Inflammatory macrophage (primary cell): ENCODE measurements at places on chromosomes 1 and 21.

- no peak for DNase-seq
These were observed 2.5 kb downstream of the SDC3 start for GRCh38 chr1:30905916-30906620.

DNA sequence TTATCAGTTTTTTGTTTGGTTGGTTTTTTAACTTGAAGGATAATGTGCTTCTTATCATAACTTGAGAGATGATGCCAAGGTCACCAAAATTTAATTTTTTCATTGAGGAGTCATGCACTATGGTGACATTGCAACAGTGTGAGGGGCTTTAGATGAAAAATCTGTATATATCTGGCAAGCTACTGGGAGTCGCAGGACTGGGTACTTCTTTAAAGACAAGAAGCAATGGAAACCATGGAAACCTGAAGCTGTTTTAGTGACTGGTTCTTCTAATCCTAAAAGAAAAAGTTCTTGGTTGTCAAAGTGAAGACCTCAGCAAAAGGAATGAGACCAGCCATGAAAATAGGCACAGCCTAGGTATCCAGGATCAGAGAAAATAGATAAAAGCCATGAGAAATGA, 31.1 kb downstream of the ZC3H11B start:
- DNase-seq: no peak

DNA sequence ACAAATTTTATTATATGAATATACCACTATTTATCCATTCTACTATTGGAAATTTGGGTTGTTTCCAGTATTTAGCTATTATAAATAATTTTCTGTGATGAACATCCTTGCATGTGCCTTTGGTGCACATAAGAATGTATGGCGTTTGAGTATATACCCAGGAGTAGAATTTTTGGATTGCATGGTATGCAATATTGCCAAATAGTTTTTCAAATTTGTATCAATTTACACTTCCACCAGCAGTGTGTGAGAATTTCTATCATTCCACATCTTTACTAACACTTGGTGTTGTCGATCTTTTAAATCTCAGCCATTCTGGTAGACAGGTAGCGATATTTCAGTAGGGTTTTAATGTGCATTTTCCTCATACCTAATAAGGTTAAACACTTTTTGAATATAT, 9.2 kb upstream of the FNBP1L start:
- DNase-seq: no peak

- DNase-seq: peak; percentile 65
These were observed 577 bp downstream of the IKBKE start for GRCh38 chr1:206470692-206471414.

GRCh38 chr1:53050310-53050709, 11.7 kb upstream of the PODN start:
- DNase-seq: no peak

DNA sequence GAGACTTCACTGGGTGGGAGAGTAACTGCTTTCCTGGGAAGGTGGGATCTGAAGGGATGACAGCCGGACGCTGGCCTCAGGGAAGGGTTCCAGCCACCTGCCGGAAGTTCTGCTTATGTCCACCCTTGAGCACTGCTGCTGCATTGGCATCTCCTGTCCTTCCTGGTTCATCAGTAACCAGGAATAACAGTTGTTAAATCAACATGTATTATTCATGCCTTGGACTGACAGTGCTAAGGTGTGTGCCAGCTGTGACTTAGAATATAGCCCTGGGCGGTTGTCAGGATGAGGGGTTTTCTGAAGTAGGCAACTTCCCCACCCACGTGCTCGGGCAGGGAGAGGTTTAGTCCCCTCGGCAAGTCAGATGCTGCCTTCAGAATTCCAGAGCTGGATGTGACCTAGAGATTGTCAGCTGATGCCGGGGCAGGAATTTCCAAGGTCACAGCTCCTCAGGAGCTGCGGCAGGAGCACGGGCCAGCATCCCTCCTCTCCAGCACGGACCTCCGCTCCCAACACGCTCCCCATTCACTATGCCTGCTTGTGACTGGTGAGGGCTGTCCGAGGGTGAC, 17.9 kb downstream of the CLDN14 start:
- no peak for DNase-seq

DNA sequence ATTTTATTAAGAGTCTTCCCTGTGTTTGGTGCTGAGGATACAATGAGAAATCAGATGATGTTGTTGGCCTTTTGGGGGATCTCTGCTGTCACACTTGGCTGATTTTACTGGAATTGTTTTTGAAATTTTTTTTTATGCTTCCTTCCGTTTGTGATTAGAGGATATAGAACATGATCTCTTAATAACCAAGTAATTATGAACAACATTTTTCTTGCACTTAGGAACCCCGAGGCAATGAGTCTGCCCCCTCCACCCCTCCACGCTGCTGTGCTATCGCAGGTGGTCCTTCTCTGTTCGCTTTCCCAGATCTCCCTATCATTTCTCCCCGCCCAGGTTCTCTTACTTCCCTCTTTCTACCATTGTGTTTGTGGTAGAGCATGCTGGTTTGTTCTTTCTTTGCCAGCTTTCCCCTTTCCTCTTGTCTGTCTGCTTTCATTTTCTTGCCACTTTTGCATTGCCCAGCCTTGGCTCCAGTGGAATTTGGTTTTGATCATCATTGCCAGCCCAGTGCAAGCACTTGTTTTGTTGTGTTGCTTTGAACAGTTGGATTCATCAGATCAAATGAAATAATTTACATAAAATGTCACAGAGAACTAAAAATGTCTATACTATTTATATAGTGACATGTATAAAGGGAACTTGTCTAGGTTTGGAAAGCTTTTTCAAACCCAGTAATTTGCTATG, 73.1 kb upstream of the SCCPDH start:
- DNase-seq: no peak

DNA sequence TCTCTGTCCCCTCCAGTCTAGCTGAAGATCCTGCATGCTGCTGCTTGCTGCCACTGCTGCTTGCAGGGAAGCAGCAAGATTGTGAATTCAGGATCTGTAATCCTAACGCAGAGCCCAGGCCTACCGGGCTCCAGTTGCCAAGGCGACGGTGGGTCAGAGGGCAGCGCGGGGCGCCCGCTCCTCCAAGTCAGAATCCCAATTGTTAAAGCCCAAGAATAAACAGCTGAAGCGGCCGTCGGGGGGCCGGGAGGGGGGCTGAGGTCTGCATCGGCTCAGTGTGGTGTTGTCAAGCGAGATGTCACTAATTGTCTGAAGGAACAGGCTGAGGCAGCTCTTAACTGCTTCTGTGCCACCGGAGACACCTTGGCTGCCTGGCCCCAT, 36.8 kb downstream of the AHDC1 start:
- DNase-seq: no peak

DNA sequence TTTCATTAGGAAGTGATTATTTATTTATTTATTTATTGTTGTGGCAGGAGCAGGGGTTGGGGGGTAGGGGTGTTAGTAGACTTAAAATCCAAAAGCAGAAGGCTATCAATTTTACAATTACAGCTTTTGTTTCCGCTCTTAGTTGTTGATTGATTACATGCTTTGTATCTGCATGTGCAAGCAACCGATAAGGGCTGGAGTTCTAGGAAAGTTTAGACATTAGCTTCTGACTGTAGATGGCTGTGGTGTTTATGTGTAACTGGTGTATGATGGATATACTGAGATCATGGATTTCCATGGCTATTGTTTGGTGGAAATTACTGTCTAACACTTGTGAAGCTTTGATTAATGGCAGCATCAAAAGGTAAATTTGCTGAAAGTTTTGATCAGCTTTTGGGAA, 2.8 kb downstream of the ST6GALNAC5 start:
- no peak for DNase-seq

- DNase-seq: no peak
These were observed 70.7 kb downstream of the RPE65 start for GRCh38 chr1:68379085-68379478.

- DNase-seq: no peak
These were observed 6.5 kb downstream of the AGPAT3 start for GRCh38 chr21:43871487-43871886.

GRCh38 chr1:44297695-44298400, 57.2 kb downstream of the ERI3 start:
- no peak for DNase-seq

DNA sequence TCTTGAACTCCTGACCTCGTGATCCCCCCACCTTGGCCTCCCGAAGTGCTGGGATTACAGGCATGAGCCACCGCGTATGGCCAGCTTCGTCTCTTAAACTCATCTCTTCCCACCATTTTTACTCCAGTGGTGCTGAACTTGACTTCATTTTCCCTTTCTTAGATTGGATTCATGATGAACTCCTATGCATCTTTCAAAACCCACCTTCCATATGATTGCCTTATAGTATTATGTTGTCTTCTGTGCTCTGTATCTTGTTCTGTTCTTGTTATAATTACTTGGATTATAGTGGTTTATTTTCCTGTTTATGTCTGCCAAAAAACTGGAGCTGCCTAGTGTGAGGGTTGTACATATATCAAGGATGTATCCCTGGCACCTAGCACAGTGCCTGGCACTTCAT, 110.8 kb upstream of the GADD45A start:
- DNase-seq: no peak

DNA sequence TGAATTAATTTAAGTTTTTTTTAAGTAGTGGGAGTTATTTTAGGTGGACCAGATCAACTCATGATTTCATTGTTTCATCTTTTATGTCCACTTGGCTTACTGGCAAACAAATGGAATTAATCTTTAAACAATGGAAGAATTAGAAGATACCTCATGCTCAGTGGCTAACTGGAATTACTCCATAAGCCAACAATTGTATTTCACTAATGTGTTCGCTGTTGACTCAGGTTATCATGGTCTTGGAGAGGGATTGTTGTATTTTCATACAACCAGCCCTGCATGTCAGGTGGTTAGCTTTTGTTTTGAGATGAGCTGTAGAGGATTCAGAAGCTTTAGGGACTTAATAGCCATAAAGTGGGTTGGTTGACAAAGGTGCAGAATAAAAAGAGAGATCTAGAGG, 57.2 kb upstream of the HMCN1 start:
- DNase-seq: no peak

DNA sequence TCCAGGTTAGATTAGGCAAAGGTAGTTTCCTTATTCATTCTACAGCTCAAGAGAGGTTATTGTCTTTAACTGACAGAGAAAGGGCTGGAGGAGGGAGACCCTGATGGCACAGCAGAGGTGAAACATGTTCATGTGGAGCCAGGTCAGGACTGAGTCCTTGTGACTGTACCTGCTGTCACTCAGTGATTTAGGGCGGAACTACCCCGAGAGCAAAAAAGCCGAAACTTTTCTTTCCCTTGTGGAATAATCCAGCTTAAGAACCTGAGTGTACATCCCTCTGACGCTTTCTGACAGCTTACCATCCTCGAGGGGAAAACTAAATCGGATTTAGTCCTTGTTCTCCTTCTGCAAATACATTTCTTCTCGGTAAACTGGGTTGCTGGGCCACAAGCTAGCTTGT, 273.2 kb downstream of the BACH1 start:
- no peak for DNase-seq

DNA sequence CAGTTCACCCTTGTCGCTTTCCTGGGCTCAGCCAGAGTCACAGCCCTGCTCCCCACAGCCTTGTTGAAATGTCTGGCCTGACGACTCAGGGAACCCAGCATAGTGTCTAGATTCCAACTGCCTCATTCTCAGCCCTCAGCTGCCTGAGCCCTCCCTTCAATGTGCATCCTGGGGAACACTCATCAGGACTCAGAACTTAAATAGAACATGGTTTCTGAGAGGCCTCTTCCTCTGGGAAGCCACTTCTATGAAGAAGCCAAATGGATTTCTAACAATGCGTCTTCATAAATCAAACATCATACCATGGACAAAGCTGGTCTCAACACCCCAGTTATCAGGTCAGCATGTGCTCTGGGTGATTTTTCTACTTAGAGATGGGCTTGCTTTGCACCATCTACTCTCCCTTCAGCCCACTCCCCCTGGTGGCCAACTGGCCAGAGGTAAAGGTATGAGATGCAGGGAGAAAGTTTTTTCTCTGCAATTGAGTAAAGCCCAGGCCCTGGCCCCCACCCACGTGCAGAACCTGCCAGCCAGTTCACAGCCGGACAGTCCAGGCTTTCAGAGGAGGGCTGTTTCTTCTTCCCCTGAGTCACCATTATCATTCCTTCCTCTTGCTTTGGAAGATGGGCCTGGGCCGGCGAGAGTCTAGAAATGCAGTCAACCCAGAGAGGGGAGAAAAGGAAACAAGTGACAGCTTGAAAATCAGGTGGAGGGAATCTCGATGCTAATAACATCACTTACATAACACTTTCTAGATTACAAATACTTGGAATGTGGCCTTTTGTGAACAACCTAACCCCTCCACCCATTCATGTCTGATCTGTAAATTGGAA, 32.1 kb downstream of the CD244 start:
- peak; percentile 46 for DNase-seq

DNA sequence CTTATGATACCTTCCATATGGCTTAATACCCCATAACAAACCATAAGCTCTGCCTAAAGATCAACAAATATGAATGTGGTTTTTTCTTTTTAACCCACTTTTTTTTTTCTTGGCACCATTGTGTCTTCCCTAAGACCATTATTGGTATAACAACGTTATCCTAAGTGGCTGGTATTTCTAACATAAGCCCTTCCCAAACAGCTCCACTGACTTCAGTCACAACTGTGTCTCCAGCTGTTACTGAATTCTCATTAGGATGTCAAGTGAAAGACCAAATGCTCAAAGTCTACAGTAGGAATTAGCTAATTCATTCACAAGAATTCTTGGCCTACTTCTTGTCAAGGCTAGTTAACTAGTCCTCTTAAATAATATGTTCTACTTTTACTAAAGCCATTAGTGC, 4.2 kb upstream of the RXRG start:
- no peak for DNase-seq

DNA sequence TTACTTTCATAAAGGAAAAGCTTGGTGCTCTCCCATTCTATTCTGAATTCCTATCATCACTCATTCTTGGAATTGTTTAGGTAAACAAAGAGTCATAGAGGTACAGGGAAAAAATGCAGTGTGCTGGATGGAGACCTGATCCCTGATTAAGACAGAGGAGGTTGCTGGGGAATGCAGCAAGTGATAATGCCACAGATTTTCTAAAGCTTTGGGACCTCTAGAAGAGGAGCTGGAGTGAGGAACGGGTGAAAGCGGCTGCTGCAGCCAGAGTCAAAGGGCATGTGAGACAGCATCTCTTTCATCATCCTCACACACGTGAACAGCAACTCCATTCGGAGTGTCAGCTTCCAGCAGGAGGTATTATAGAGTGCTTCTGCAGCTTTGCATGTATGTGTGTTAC, 54.9 kb upstream of the DIPK1A start:
- no peak for DNase-seq

GRCh38 chr1:160951443-160952128, 3.0 kb downstream of the ITLN2 start:
- peak; percentile 77 for DNase-seq

DNA sequence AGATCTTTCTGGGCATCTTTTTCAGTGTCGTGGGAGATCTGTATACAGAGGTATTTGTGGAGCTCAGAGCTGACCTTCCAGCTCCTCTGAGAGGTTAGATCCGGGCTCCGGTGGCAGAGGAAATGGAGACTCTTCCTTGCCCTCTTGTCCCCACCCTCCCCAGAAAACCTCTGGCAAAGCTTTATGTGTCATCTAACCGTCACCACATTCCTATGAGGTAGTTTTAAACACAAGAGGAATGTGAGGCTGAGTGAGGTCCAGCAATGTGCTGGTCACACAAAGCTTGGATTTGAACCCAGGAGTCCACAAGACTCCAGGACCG, 1.2 kb downstream of the CD160 start:
- no peak for DNase-seq
